Umbilical cord (tissue), 2 donors: ENCODE measurements at places on chromosomes 5 and 9.

- no peak for DNase-seq
Measured at GRCh38 chr9:14935106-14935751, 25.0 kb upstream of the FREM1 start.

DNA sequence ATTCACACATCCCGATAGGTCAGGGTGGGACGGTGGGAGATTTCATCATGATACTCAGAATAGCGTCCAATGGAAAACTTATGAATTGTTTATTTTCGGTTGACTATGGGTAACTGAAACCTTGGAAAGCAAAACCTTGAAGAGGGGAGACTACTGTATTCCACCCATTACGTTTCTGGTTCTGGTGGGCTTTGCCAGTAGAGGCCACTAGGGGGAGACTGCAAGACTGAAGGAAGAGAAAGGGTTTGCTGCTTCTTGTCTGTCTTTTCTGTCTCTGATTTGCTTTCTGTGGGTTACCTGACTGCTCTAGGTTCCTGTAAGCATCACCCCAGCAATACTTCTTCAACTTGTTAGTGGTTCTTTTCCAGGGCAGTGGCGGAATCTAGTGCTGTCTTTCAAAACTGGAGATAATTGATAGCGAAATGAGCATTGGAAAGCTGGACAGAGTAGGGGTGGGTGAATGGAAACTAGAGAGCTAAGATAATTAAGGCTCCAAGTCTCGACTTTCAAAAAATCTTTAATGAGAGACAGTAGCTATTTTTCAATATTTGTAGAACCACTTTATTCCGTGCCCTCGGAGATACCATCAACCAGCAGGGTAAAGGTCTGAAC lies 27.0 kb downstream of the GRIN3A start:
- DNase-seq: no peak

DNA sequence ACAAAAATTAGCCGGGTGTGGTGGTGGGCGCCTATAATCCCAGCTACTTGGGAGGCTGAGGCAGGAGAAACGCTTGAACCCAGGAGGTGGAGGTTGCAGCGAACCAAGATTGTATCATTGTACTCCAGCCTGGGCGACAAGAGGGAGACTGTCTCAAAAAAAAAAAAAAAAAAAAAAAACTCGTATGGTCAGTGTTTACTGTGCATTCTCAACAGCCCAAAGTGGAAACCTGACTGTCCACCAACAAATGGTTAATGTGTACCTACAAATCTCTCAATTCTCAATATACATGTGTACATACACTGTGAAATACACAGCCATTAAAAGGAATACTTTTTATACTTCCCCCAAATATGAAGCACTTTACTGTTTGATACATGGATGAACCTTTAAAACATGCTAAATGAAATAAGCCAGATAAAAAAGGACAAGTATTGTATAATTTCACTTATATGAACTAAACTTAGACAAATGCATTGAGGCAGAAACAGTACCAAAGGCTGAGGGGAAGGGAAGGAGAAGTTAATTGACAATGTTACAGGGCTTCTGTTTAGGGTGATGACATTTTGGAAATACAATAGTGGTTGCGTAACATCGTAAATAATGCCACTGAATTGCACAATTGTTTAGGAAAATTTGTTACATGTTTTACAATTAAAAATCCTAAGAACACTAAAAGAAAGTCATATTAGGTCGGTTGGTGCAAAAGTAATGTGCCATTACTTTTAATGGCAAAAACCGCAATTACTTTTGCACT lies 16.5 kb downstream of the DNAJA1 start:
- no peak for DNase-seq

DNA sequence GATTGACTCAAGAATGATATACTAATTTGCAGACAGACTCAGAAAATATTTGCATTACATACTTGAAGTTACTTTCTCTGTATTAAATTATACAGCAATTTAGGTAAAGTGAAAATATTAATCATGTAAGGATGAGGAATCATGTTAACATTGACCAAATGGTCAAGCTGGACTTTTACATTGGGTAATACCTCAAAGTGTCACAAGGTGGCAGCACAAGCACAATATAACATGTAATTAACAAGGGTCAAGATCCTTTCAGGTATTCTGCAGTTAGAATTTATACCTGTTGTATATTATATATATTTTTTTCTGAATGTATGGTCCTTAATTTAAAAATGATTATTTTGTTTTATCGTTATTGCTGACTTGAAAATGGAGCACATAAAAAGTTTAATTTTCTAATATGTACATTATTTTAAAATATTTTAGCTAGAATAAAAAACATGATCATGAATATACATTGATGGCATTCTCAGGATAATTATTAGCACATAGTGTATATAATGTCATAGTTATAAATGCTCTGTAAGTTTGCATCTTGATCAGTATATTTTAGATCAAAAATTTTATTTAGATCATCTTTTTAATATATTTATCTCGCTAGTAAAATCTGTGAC lies 8.6 kb downstream of the HAPLN1 start:
- peak; percentile 45 for DNase-seq

- no peak for DNase-seq
Measured at GRCh38 chr5:65152131-65152530, 329.6 kb downstream of the ADAMTS6 start.

GRCh38 chr9:125444166-125444565 lies 182.5 kb downstream of the GAPVD1 start:
- no peak for DNase-seq

- DNase-seq: peak; percentile 17
Measured at GRCh38 chr5:76742583-76742982, 26.7 kb downstream of the F2R start.

DNA sequence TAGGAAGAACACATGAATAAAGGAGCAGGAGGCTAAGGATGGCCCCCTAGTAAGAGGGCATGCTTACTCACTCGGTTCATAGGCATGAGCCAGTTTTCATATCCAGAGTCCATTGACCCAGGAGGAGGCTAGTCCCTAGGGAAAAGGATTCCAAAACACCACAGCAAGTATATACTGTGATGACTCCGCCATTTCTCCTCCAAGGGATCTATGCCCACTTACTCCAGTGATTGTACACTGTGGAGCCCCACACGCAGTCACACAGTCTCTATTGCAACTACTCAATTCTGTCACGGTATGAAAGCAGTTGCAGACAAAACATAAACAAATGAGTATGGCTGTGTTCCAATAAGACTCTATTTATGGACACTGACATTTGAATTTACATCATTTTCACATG lies 117.7 kb upstream of the ALDH1B1 start:
- DNase-seq: no peak

DNA sequence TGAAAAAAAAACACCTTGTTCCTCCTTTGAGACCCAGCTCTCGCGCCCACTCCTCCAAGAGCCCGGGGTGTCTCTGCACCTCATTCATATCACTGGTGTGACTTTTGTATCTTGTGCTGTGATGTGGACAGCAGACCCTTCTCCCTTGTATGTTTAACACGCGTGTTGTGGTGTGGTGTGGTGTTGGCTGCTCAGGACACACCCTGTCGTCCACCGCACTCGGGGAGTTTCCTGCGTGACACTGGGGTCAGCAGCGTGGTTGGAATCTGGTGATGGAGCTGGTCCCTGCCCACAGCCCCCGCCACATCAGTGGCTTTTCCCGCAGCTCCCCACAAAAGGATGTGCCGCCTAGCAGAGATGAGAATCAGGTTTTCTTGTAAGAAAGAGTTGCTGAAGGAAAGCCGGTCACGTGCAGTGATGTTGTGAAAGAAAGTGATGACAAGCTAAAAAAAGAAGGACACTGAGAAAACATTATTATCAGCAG lies 61.5 kb downstream of the TENT4A start:
- no peak for DNase-seq

GRCh38 chr9:100193078-100193477 lies 94.0 kb downstream of the INVS start:
- no peak for DNase-seq

- DNase-seq: peak; percentile 76
Measured at GRCh38 chr9:126398403-126399058, 71.9 kb downstream of the MVB12B start.
